ENCODE measurements at places on chromosomes 4 and X.
A peak's percentile ranks its signal among the peaks of the same experiment; 100 is the strongest.

DNA sequence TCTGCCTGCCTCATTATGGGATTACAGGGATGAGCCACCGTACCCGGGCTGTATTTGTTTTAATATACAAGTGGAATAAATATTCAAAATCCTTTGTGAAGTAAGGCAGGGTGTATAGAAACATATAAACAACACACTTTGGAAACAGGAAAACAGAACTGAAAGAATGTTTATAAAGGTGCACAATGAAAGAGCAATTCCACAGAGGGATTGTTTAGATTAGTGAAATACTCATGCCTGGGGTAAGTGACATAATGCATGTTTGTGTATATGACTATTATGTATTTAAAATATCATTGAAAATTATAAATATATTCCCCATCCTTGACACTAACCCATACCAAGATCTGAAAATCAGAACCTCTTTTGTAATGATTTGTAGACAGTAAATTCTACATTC is 45.0 kb upstream of the NR3C2 start:
- DNase-seq, result no peak

GRCh38 chr4:17045866-17046265 is 147.4 kb upstream of the LDB2 start:
- no peak for DNase-seq

GRCh38 chrX:42567268-42567667 is 210.7 kb downstream of the PPP1R2C start:
- DNase-seq, result no peak

- no peak for DNase-seq
These were observed 146.8 kb downstream of the ENOX2 start for GRCh38 chrX:130756233-130756632.

DNA sequence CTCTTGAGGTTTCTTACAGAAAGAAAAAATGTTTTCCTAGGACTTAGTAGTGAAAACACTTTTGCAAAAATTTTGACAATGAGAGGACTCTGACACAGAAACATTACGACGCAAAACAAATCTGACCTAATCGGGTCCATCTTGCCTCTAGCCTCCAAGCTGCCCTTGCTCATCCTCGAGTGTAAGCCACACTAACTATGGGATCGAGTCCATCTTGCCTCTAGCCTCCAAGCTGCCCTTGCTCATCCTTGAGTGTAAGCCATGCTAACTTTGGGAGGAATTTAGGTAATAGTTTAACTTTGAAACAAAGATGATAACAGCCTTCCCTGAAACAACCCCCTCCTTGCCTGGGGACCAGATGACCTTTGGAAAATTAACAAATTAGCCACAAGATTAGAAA is 100.3 kb upstream of the FRG1 start:
- DNase-seq, result no peak

GRCh38 chrX:103584596-103584995 is 719 bp upstream of the TCEAL4 start:
- DNase-seq, result no peak

DNA sequence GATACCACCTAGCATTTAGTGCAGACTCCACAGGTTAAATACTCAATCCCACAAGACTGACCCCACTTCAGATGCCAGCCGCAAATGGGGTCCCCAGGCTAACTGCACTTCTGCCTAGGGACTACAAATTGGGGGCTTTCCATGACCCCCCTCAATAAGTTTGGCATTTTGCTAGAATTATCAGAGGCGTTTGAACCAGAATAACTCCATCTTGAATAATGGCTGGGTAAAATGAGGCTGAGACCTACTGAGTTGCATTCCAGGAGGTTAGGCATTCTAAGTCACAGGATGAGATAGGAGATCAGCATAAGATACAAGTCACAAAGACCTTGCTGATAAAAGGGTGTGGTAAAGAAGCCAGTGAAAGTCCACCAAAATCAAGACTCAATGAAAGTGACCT is 15.1 kb downstream of the RELL1 start:
- no peak for DNase-seq

GRCh38 chr4:147599206-147599605 is 18.0 kb upstream of the TMEM184C start:
- no peak for DNase-seq

DNA sequence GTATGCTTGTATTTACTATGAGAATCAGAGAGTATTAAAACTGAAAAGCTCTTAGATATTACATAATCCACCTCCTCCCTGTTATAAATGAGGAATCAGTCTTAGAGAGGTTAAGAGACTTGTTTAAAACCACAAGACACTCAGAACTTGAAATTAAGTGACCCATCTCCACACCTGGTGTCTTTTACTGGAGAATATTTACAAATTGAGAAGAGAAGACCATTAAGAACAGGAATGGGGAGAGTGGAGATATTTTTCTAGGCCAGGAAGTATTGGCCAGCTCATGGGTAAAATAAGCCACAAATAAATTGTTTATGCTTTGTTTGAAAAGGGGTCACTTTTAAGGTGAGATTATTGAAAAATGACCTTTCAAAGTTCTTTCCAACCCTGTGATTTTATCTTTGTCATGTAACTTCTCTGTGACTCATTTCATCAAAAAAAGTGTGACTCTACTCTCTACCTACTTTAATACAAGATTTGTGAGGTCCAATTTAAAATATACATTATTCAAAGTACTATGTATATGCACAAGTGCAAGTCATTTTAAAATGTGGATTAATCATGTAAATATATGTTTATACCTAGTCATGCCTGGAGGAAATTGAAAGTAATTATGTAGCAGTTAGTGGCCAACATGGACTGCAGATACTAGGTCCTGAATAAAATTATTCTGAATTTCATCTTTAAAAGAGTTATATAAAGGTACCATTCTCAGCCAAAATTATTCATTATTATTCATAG is 15.9 kb upstream of the COX7B2 start:
- no peak for DNase-seq

- DNase-seq, result no peak
These were observed 34.7 kb downstream of the RLIM start for GRCh38 chrX:74579597-74580198.

GRCh38 chr4:185713731-185714130 is 98.3 kb downstream of the SORBS2 start:
- no peak for DNase-seq

GRCh38 chrX:129726307-129727111 is 12.3 kb upstream of the XPNPEP2 start:
- DNase-seq, result peak; percentile 18

DNA sequence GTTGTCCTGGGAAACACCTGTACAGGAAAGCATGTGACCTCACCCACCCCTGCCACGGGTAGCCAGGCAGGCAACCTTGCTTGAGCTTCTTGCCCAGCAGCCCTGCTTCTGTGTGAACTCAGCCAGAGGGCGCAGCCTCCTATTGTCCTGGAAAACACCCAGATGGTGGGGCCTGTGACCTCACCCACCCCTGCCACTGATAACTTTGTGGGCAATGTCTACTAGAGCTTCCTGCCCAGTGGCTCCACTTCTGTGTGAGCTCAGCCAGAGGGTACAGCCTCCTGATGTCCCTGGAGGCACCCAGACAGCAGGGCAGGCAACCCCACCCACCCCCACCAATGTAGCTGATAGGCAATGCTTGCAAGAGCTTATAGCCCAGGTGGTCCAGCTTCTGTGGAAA is 146.3 kb downstream of the DTHD1 start:
- DNase-seq, result no peak

GRCh38 chrX:119635799-119636198 is 29.6 kb upstream of the NKRF start:
- no peak for DNase-seq

DNA sequence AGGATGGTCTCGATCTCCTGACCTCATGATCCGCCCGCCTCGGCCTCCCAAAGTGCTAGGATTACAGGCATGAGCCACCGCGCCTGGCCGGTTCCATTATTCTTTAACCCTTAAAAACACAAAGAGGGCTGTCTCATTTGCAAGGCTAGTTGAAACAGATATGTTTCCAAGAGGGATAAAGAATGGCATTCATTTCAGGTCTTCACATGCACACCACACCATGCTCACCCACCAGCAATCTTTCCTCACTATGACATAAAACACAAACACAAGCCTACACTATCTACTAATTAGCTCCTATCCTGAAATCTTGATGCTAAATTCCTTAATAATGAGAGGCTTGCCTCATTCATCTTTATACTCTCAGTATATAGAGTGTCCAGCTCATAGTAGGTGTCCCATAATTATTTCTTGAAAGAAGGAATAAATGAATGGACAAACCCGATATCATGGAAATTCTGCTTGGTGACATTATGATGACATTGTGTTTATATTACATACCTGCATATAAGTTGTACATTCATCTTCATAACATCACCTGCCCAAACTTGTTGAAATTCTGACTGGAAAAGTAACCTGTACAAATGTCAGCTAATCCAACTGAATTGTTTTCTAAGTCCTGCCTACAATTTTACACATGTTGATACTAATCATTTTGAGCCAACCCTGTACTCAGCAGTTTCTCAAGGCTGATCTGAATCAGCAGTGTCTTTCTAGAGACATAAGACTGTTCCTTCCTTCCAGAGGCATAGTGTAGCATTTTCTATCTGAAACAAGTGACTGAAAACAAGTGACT is 408.5 kb downstream of the KLHL13 start:
- no peak for DNase-seq

- DNase-seq, result no peak
These were observed 43.7 kb upstream of the UGT2A3 start for GRCh38 chr4:68995292-68995691.

DNA sequence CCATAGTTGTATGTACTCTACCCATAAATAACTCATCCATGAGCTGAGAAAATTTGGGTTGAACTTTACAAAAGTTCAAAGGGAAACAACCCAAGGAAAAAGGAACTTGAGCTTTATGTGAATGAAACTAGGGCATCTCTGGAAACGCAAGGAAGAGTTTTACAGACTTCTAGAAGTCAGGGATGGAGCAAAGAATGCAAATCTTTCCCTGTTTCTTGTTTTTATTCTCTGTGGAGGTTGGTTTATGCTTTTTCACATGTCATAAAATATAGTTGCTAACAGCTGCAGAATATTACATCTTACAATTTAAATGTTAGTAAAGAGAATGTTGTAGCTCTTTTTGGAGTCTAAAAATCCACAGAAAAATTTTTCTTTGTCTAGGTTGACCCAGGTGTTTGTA is 754.1 kb downstream of the PCDH7 start:
- DNase-seq, result no peak

DNA sequence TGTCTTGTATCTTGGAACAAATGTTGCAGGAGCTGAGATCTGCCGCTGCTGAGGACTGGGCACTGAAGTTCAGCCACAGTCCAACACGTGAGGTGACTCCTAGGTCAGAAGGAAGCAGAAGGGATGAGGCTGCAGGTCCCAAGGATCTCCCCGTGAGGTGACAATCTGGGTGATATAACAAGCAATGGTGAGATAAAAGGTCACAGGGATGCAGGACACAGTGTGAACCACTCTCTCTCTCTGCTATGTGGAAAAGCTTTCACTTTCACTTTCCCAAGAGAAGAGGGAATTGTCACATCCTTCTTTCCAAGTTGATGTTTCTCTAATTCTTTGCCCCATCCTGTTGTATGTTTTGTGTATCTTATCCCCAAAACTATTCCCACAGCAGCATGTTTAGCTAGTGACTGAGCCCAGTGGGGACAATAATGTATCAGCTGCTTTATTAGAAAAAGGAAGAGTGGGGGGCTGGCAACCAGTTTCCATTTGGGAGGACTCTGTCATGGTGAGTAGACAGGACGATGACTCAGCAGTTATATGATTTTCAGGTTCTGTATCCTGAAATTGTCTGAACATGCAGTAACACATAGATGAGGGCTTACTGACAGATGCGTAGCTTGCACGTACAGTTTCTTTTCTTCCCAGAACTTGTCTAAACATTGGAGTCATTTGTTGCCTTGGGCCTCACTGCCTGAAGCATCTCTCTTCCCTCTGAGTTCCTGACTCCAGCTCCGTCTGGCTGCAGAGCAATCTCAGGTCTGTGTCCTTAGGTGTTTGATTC is 1415.8 kb upstream of the TENM3 start:
- DNase-seq, result no peak

GRCh38 chrX:1224954-1225353 is 12.5 kb upstream of the CRLF2 start:
- no peak for DNase-seq

GRCh38 chr4:24067367-24068193 is 177.7 kb upstream of the PPARGC1A start:
- DNase-seq, result no peak

GRCh38 chrX:111387470-111388070 is 24.4 kb downstream of the DCX start:
- no peak for DNase-seq

GRCh38 chrX:21745756-21746155 is 12.2 kb downstream of the SMPX start:
- DNase-seq, result no peak

DNA sequence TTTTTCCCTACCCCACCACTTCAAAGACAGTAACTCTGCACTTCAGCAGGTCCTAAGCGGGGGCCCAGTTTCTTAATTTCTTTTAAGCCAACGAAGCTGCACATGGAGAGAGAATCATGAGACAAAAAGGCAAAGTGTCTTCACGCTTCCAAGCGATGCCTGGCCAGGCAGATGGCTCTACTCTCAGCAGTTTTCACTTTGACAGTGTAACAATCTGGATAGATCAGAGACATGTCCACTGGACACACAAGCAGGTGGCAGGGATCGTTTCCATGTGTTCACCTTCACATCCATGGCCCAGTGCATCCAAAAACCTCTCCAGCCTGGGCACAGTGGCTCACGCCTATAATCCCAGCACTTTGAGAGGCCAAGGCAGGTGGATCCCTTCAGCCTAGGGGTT is 27.8 kb downstream of the PPP2R2C start:
- DNase-seq, result no peak

DNA sequence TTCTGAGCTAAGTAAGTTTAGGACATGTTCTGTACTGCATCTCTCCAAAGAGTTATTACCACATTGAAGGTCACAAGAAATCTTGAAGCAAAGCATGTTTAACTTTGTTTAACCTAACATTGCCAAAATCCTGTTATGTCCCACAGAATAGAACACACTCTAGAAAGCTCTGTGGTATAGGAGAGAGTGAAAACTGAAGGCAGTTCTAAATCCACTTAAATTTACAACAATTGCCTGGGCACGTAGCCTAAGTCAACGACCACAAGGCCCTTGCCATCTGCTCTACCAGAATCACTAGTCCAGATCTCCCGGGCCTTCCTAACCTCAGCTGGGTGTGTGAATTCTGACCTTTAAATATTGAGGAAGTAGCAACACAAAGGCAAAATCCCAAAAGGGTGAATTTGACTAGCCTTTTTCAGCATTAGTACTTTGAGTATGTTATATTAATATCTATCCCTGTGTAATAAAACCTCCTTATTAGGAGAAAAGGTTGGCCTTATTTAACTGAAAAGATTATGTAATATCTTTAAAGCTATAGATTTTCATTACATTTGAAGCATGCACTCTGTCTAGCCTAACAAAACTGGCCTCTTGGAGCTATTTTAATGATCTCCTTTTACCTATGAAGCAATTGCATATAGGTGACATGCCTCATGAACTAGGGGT is 4.5 kb upstream of the MAML3 start:
- DNase-seq, result no peak

- DNase-seq, result no peak
These were observed 221.0 kb downstream of the SPCS3 start for GRCh38 chr4:176540814-176541213.

Data from caudate nucleus (tissue), 63 donors.